Natural killer cell (primary cell): ENCODE measurements at places on chromosomes 7 and 10. TPM values are rescaled to one million over a fixed set of nuclear protein-coding genes. Genes with fewer than 3 reads are reported as not detected.

DNA sequence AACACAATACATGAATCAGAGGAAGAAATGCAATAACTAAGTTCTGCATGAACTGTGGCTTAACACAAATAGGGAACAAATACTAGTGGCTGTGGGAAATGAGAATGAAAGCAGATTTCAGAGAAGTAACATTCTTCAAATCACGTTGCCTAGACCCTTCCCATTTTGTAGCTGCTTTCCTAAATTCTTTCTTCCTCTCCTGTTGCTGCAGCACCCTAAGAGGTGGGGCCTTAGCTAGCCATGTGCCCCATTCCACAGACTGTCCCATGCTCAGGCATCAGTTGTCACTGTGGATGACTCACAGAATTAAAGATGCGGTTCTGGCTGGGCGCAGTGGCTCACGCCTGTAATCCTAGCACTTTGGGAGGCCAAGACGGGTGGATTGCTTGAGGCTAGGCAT lies 704.7 kb upstream of the C7orf33 start:
- no peak overlapping the region for H3K27ac ChIP-seq
- no peaks in the 10 kb centered on the region for H3K27me3 ChIP-seq
- no peaks in the 10 kb centered on the region for H3K4me1 ChIP-seq
- no peak for DNase-seq
- no peak overlapping the region for H3K4me3 ChIP-seq

CALML5 gene
- not detected for total RNA-seq

- no peak overlapping the region for H3K4me3 ChIP-seq
- no peak for DNase-seq
- no peak overlapping the region for H3K27ac ChIP-seq
- no peaks in the 10 kb centered on the region for H3K27me3 ChIP-seq
- H3K36me3 ChIP-seq = no peaks in the 10 kb centered on the region
These were observed 124.9 kb downstream of the SND1 start for GRCh38 chr7:127776776-127777386.

GRCh38 chr10:96833220-96834001 lies 1.3 kb downstream of the LCOR start:
- peaks cover 14% of the 10 kb centered on the region for H3K4me1 ChIP-seq
- DNase-seq = peak; percentile 30
- peak overlapping the region; percentile 78 for H3K27ac ChIP-seq
- no peaks in the 10 kb centered on the region for H3K36me3 ChIP-seq
- H3K27me3 ChIP-seq = no peaks in the 10 kb centered on the region
- H3K4me3 ChIP-seq = peak overlapping the region; percentile 73

MPP7 gene
- 19.1 TPM for total RNA-seq

GRCh38 chr10:95168694-95169093 lies 25.3 kb upstream of the ACSM6 start:
- no peak for DNase-seq
- no peaks in the 10 kb centered on the region for H3K36me3 ChIP-seq
- no peak overlapping the region for H3K27ac ChIP-seq
- no peaks in the 10 kb centered on the region for H3K4me1 ChIP-seq
- no peaks in the 10 kb centered on the region for H3K27me3 ChIP-seq

GRCh38 chr10:100904917-100905316 lies 7.8 kb upstream of the SLF2 start:
- no peak for DNase-seq
- no peak overlapping the region for H3K27ac ChIP-seq
- no peaks in the 10 kb centered on the region for H3K27me3 ChIP-seq

- H3K4me1 ChIP-seq = no peaks in the 10 kb centered on the region
- no peak overlapping the region for H3K27ac ChIP-seq
- no peak overlapping the region for H3K4me3 ChIP-seq
- H3K27me3 ChIP-seq = no peaks in the 10 kb centered on the region
These were observed 131.1 kb upstream of the SORCS3 start for GRCh38 chr10:104509981-104510380.
